ENCODE measurements at places on chromosomes 1 and 21. TPM values are rescaled to one million over a fixed set of nuclear protein-coding genes. Genes with fewer than 3 reads are reported as not detected.

- peaks cover 21% of the 10 kb centered on the region for H3K4me1 ChIP-seq
- H3K4me3 ChIP-seq: no peak overlapping the region
- H3K27ac ChIP-seq: peak overlapping the region; percentile 6
Measured at GRCh38 chr21:30717105-30717504, 1.5 kb downstream of the KRTAP21-3 start.

DNA sequence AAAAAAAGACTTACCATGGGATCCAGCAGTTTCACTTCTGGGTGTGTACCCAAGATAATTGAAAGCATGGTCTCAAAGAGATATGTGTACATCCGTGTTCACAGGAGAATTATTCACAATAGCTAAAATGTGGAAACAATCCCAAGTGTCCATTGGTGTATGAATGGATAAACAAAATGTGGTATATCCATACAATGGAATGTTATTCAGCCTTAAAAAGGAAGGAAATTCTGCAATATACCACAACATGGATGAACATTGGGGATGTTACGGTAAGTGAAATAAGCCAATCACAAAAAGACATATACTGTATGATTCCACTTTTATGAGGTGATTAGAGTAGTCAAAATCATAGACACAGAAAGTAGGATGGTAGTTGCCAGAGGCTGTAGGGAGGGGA is 7.0 kb upstream of the TUT4 start:
- no peak for DNase-seq
- no peaks in the 10 kb centered on the region for H3K27me3 ChIP-seq
- H3K4me1 ChIP-seq: no peaks in the 10 kb centered on the region
- no peaks in the 10 kb centered on the region for H3K36me3 ChIP-seq
- H3K4me3 ChIP-seq: no peak overlapping the region
- H3K27ac ChIP-seq: no peak overlapping the region

DNA sequence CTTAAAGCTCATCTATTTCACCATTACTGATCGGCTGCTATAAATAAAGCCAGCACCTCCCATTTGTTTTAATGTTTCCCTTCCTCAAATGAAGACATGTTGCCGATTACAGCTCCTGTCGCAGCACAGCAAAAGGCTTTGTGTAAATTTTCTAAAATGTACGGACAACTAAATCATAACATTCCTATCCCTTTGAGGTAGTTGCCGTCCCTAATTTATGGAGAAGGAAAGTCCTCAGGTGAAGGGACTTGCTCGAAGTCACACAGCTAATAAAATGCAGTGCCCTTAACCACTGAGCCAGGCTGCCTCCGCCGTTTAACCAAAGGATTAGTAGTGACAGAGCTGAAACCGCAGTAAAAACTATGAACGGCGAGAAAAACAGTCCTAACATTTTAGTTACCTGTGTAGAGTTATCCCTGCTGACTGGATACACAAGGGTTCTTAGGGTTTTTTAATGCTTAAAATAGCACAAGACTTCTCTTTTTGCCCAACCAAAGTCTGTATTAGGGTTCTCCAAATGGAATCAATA is 871 bp downstream of the PINK1 start:
- peaks cover 9% of the 10 kb centered on the region for H3K4me1 ChIP-seq
- H3K27ac ChIP-seq: peak overlapping the region; percentile 30
- no peaks in the 10 kb centered on the region for H3K36me3 ChIP-seq
- peak overlapping the region; percentile 81 for H3K4me3 ChIP-seq

DNA sequence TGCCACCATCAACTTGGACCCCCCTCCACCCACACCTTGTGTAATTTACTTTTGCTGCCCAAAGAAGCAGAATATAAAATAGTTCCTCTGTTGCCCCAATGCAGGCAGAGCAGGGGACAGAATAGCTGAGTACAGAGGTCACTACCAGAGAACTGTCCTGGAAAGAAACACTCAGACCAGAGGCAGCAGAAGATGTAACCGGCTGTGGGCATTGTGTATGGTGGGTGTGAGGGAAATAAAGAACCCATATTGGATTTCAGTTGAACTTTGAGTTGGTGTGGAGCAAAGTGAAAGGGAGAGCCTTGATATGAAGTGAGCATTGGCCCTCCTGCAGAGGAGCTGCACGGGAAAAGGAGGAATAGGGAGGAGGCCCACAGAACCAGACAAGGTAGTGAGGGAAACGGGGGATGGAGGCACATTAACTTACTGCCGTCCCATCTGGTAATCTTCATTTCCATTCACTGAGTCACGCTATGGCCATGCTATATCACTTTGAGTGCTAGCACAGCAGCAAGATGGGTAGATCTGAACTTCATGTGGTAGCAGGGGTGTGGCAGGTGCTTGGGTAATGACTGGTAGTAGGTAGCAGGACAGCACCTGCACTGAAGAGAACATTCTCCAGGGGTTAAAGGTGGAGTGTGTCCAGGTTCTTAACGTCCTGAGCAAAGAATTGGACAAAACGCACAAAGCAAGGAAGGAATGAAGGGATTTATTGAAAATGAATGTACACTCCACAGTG is 56.3 kb upstream of the FBXO28 start:
- H3K4me1 ChIP-seq: peaks cover 4% of the 10 kb centered on the region
- no peak for DNase-seq
- no peaks in the 10 kb centered on the region for H3K36me3 ChIP-seq
- H3K4me3 ChIP-seq: no peak overlapping the region
- no peaks in the 10 kb centered on the region for H3K27me3 ChIP-seq

DNA sequence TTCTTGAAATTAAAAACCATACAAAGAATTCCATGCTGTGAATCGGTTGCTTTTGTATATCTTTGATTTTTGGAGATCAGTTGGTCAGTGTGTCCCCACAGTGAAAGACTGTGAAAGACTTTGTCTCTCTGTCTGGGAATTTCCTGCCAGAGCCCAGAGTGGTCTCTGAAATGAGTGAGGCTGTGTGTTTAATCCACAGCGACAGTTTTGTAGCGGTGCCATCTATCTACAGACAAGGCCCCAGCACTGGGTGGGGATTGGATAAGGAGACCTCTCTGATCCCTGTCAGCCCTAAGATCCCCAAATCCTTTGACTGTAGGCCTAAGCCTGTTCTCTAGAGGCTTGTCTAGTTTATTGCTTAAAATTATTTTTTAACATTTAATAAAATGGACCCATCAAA is 10.3 kb downstream of the GPR25 start:
- peaks cover 14% of the 10 kb centered on the region for H3K4me1 ChIP-seq
- DNase-seq: no peak
- H3K4me3 ChIP-seq: no peak overlapping the region
- H3K27ac ChIP-seq: no peak overlapping the region
- no peaks in the 10 kb centered on the region for H3K36me3 ChIP-seq

GRCh38 chr1:116942344-116942743 is 32.6 kb downstream of the PTGFRN start:
- H3K36me3 ChIP-seq: peaks cover 15% of the 10 kb centered on the region
- DNase-seq: no peak
- H3K27me3 ChIP-seq: no peaks in the 10 kb centered on the region
- H3K27ac ChIP-seq: no peak overlapping the region
- peaks cover 37% of the 10 kb centered on the region for H3K4me1 ChIP-seq
- no peak overlapping the region for H3K4me3 ChIP-seq

DNA sequence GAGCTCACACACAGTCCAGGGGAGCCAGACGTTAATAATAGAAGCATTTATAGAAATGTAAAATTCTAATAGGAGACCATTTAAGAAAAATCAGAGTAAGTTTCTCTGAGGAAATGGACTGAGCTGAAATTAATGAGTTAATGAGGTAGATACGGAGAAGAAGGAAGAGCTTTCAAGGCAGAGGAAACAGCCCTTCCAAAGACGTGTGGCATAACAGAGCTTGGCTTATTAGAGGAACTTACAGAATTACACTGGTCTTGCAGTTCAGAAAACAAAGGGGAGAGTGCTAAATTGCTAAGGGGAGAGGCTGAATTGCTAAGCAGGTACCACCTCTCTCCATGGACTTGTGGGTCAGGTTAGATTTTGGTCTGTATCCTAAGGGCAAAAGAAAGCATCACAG is 8.2 kb upstream of the PIGK start:
- DNase-seq: no peak
- no peaks in the 10 kb centered on the region for H3K4me1 ChIP-seq
- no peaks in the 10 kb centered on the region for H3K27me3 ChIP-seq
- peaks cover 10% of the 10 kb centered on the region for H3K36me3 ChIP-seq

BSND gene
- total RNA-seq: not detected

VWA5B1 gene
- total RNA-seq: not detected

Measured in activated naive CD4-positive, alpha-beta T cell treated with anti-CD3 and anti-CD28 coated beads for 36 hours (primary cell).